ENCODE measurements at places on chromosomes 1 and 21.

DNA sequence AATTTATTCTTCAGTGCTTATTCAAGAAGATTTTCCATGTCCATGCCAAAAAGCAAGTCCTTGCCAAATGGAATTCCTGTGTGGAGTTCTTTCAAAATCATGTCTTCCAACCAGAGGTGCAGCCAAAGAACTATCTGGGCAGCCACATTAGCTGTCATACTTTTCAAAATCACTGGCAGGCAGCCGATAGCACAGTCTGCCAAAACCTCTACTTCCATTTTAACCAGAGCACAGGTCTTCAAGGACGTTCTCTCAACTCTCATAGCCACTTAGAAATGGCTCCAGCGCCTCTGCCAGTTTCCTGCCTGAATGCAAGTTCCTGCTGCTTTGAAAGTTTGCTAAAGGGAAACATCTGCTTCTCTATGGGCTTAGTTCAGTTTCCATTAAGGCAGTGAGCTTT is 975.7 kb upstream of the ADGRL4 start:
- DNase-seq = peak; percentile 75

DNA sequence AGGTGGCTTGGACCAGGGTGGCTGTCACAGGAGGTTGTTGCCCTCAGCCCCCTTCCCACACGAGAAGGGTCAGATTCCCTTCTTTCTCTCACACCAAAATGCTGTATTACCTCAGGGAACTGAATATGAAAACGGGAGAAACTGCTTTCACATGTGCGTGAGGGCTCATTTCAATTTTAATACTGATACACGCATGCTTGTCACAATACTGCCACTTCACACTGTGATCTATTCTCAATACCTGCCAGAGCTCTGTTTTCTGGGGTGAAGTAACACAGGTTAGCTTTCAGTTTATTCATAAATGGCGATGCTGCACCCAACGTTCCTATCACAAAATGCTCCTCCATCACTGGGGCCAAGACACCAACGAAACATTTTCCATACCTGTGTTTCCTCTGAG is 181.8 kb downstream of the APP start:
- DNase-seq = no peak

DNA sequence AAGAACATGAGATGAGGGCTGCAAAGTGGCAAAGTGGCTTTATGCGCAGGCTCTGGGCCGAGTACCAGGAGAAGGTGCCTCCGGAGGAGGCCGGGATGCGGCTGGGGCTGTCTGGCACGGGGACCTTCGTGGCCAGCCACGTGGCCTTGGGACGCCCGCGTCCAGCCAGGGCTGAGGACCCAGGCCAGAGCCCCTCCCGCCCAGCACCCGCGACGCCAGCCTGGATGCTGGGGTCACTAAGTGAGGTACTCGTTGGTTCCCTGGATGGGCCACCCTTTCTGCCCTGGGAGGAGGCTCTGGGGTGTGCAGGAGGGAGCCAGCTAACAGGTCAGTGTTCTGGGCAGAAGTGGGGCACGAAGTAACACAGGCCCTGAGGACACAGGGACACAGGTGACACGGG is 12.6 kb downstream of the SCNN1D start:
- DNase-seq = no peak

DNA sequence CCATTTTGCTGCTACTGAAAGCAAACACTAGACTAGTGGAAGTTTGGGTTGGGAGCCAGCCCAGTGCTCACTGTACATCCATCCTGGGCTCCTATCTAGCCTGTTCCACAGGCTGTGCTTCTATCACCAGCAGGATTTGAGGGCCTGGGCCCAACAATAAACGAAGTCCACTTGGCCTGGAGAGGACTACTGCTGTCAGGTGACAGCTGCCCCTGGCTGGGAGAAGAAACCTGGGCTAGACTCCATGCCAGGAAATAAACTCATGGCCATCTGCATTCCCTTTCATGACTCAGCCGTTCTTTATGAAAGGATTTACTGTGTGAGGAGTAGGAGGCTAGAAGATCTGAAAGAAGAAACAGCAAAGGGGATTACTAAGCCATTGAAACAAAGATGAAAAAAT is 35.5 kb downstream of the COLGALT2 start:
- no peak for DNase-seq

- no peak for DNase-seq
These were observed 239.7 kb upstream of the PLD5 start for GRCh38 chr1:242764161-242764560.

GRCh38 chr1:202158810-202159533 is 1.4 kb downstream of the PTPN7 start:
- no peak for DNase-seq
